ENCODE measurements at places on chromosomes 13 and 19.

DNA sequence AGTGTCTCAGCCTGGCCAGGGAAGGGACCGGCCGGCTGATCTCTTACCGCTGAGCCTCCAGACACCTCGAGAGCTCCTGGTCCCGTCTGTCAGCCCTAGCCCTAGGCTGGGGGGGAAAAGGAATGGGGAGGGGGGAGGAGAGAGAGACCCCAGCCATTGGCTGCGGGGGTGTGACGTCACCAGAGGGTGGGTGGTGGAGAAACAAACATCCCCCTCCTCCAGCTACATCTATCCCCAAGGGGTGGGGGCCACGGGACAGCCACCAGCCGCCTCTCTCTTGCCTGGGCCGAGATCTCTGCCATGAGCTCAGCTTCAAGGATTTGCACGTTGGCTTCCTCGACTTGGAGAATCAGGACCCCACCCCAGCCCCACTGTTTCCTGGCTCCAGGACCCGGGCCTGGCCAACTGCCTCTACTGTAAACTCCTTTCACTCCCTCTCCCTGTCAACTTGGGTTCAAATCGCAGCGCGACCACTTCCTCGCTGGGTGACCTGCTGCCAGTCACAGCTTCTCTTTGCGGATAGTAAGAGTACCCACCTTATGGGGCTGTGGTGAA, at the start of gene PRX:
Gene PRX (minus strand): TSS at position 88 of the 555 bp plus-strand sequence. CDS start 5,446 bp downstream, outside the sequence.
- DNase-seq = no peak

DNA sequence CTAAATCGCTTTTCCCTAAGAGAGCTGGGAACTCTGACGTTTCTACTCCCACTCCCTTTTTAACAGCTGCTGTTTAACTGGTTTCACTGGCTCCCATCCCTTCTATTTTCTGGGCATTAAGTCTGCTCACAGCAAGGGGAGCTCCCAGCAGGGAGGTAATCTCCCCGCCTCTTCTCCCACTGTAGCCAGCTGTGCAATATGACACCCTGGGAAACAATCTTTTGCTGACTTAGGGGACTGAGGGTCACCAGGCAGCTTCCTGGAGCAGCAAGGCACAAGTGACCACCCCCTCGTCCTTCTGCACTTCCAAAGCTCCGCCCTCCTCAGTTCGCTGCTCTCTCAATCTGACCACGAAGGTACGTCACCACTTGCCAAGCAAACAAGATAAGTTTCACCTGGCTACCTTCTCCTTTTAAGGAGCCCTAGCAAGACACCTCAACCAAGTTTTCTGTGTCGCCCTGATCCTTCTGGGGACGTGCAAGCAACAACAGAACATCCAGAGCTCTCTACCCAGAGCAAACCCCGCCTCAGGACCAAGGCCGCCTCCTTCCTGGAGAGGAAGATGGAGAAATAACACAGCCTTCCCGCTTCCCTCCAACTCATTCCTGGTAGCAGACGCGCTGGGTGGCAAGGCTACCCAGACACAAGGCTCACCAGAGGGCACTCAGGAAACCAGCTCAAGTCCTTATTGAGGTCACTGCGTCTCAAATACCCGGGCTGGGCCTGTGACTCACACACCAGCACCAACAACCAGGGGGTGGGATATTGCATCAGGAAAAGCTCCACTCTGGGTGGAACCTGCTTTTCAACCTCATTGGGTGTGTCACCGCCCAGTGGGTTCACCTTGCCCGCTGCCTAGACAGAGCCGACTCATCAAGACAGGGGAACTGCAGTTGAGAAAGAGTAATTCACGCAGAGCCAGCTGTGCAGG, 92.4 kb downstream of the STK24 start:
- peak; percentile 48 for DNase-seq

DNA sequence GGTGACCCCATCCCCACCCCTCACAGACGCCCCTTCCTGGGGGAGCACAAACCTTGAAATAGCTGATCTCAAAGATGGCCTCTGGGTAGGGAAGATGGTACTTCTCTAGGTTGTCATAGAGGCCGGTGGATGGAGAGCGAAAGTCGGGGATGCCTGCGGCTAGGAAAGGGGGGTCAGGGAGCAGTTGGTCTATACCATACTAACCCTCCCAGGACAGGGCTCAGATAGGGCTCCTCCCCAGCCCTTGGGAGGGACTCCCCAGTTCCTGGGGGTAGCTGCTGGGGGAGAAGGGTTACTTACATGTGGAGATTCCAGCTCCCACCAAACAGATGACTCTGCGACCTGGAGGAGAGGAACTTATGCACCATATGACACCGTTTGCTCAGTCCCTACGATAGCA, 9.6 kb downstream of the SIRT2 start:
- no peak for DNase-seq

GRCh38 chr13:35917942-35918645, 213.1 kb downstream of the DCLK1 start:
- no peak for DNase-seq

- DNase-seq = no peak
Measured at GRCh38 chr19:718991-719512, 10.3 kb downstream of the PALM start.

DNA sequence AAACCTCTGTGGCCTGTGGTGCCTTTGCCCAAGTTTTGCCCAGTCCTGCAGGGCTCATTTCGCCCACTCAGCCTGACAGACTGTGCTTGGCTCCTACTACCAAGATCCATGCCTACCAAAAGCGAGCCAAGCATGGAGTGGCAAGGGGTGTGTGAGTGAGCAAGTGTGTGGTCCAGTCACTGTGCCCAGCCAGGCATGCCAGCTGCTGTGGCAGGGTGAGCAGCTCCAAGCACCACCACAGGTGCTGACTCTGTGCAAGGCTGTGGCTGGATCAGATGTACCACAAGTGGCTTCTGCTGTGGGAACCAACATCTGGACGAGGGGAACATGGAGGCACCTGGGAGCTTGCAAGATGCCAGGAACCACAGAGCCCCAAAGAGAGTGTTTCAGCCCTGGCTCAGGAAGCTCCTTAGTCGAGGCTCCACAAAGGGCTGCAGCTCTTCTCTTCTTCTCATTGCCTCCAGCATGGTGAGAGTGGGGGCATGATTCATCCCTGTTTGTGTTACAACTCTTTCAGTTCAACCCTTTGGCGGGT, 1564.2 kb upstream of the MIR17HG start:
- no peak for DNase-seq

GRCh38 chr13:51262501-51263211, 40.5 kb downstream of the FAM124A start:
- no peak for DNase-seq

GRCh38 chr13:47120282-47120681, 223.4 kb upstream of the HTR2A start:
- DNase-seq = no peak

GRCh38 chr13:20035130-20035529, 76.6 kb downstream of the ZMYM2 start:
- no peak for DNase-seq

GRCh38 chr13:114045113-114045735, 71.3 kb upstream of the C13orf46 start:
- no peak for DNase-seq

DNA sequence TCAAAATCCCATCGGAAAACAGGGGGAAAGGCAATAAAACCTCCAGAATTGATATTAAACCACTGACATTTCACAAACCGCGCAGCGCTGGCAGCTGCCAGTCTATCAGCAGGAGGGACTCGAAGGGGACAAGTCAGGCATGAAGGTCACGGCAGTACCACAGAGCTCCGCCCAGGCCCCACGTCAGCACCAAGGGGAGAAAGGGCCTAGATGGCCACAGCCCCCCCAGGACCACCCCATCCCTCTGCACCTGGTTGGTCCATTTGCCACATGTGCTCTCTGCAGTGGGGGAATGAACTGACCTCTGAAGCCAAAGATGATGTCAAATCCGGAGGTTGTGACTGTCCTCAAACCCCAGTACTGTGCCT, 9.5 kb upstream of the VSTM2B start:
- DNase-seq = no peak

DNA sequence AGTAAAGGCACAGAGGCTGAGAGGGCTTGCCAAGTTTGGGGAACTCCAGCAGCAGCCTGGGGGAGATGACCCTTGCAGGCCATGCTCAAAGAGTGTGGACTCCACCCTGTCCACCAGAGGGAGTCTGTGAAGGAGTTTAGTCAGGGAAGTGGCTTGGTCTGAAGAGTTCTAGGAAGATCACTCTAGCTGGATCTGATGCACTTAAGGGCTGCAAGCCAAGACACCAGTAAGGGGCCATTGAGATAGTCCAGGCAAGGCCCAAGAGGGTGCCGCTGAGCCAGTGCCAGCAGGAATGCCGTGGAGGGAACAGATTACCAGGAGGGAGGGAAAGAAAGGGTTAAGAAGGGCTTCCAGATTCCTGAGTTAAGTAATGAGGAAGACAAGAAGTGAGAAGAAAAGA, 68.7 kb downstream of the ZAR1L start:
- DNase-seq = no peak

GRCh38 chr13:20441879-20442278, 83.8 kb downstream of the CRYL1 start:
- DNase-seq = no peak

GRCh38 chr13:50365408-50366391, 350.5 kb downstream of the KCNRG start:
- no peak for DNase-seq

GRCh38 chr19:28567834-28568233, 645.1 kb downstream of the UQCRFS1 start:
- no peak for DNase-seq

DNA sequence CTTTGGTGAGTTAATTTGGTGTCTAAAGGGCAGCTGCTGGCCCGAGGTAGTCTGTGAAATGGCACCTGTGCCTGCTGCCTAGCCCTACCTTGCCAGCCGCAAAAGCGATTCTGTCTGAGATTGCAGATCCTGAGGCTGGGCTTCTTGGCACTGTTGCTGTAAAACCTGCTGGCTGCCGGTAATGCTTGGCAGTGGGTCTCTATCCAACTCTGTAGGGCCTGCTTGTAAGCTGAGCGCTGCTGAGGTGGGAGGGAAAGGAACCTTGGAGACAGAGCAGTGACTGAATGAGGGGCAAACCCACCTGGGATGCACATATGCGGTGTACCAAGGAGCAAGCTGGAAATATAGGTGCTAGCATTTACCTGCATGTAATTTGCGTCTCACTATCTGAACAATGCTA, 11.7 kb downstream of the LCP1 start:
- DNase-seq = no peak

DNA sequence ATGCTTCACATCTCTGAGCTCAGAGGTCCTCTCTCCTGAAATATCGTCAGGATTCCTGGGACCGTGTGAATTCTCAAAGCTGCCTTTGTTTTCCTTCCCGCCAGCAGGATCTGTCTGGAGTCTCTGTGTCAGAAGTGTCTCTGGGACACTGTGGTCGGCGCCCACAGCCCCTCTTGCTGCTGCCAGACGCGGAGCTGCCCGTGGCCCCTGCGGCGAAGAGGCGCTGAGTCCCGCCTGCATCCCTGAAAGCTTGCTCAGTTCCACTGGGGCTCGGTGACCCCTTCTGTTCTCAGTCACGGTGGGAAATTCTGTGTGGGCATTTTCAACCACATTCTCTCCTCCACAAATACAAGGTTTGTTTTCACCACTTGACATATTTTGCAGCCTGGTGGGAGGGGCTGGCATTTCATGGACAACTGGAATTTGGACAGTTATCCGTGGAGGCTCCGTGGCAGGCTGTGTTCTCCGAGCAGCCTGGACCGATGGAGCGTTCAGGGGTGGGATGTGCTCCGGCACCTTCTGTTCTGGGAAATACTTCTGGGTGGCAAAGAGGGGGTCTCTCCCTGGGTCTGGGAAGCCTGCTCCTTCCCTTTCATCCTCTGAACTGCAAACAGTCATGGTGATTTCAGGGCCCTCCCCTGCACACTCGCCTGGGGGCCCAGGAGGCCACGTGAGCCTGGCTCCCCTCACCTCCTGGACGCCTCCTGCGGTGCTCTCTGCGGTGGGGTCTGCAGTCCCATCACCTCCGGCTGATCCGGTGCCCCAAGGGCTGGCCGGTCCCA, 42.6 kb upstream of the GRTP1 start:
- no peak for DNase-seq

DNA sequence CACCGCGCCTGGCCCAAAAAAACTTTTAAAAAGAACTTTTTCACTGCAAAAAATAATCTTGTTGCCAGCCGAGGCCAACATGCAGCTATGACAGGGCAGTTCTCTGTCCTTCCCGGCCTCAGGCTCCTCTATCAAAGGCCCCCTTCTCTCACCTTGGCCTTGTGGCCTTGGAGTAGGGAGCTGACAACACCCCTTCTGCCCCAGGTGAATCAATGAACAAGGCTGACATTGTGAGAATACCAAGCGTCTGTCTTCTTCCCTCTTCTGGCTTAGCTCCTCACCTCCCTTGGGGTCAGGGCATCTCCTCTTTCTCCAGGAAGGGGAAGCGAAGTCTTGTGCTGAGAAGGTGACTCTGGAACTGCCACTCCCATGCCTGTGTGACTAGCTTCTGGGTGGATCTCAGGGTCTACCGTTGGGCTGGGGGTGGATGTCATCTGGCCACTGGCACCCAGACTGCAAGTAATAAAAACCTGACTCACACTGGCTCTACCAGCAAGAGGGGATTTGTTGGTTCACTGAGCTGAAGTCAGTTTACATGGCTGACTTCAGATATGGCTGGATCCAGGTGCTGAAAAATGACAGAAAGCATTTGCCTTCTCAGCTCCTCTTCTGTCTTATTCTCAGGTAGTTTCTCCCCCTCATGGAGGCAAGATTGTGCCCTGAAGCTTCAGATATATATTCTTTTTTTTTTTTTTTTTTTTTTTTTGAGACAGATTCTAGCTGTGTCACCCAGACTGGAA, 6.3 kb downstream of the C19orf38 start:
- DNase-seq = no peak

GRCh38 chr19:1882786-1883692, 2.3 kb downstream of the ABHD17A start:
- DNase-seq = no peak

DNA sequence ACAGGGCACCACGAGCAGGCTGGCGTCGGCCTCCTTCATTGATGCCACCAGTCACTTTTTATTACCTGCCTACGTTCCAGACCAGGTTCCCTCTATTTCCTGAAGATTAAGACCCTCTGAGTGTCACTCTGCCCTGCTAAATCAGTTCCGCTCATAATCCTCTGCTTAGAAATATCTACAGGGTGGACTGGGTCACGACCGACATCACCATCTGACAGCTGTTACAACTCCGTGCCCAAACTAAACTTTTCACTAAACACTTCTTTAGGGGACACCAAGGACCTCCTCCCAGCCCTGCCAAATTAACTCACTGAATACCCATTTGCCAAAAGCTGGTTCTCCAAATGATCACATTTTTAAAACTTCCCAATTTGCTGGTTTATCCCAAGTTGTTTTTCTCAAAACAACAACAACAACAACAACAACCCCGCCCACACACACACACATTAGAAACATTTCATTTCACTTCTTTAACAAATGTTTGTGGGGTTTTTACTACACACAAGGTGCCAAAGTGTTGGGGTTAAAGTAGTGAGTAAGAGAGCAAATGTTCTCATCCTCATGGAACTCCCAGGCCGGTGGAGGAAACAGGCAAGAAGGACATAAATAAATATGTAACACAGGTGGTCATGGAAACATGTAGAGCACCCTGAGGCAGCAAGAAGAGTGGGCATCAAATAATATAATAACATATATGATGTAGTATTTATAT, 72.0 kb upstream of the PEG3 start:
- DNase-seq = no peak

DNA sequence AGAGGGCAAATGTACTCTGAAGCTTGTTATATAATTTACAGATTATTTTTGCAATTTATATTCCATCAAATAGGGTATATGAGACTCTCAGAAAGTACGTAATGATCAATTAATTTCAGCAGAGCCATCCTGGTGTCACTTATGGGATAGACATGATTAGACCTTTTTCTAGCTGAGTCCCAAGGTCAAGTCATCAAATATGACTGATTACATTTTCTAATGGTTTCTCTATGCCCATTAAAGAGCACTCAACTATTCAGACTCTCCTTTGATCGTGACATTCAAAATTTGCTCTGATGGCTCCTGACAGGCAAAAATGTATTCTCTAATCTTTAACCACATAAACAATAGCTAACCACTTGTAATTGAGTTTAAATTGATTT, 469.2 kb downstream of the COG6 start:
- no peak for DNase-seq
